Left ventricle myocardium inferior (tissue), 1 donor: ENCODE measurements at places on chromosomes 13 and 19. TPM values are rescaled to one million over a fixed set of nuclear protein-coding genes. Genes with fewer than 3 reads are reported as not detected.

- no peak overlapping the region for H3K27ac ChIP-seq
- H3K36me3 ChIP-seq, result no peaks in the 10 kb centered on the region
- H3K4me1 ChIP-seq, result no peaks in the 10 kb centered on the region
- H3K27me3 ChIP-seq, result peaks cover 12% of the 10 kb centered on the region
These were observed 40.7 kb downstream of the PSG11 start for GRCh38 chr19:42985588-42985987.

DNA sequence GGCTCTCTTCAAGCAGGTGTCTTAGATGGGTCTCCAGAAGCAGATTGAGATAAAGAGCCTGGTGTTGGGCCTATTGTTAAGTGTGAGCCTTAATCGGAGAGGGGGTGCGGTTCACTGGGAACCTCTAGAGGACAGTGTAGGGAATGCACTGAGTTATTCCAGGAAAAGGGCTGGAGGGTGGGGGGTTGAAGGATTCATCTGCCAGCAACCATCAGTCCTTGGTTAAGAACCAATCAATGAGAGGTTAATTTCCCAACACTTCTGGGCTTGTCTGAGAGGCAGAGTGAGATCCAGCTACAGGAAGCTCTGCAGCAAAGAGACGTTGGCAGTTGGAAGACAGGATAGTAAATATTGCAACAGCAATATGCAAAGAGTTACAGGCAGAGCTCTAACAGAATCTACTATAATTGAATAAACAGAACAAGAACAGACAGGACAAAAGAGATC is 28.7 kb downstream of the CYP4F2 start:
- H3K27ac ChIP-seq, result no peak overlapping the region
- H3K4me1 ChIP-seq, result no peaks in the 10 kb centered on the region
- no peaks in the 10 kb centered on the region for H3K36me3 ChIP-seq
- peaks cover 53% of the 10 kb centered on the region for H3K27me3 ChIP-seq

GRCh38 chr13:40479196-40479845 is 187.1 kb downstream of the FOXO1 start:
- no peak for DNase-seq
- H3K27ac ChIP-seq, result peak overlapping the region; percentile 80
- H3K4me1 ChIP-seq, result peaks cover 65% of the 10 kb centered on the region

GRCh38 chr19:1037621-1038064 is 2.3 kb upstream of the ABCA7 start:
- H3K27ac ChIP-seq, result peak overlapping the region; percentile 54
- H3K27me3 ChIP-seq, result no peaks in the 10 kb centered on the region
- H3K36me3 ChIP-seq, result peaks cover 32% of the 10 kb centered on the region
- peaks cover 37% of the 10 kb centered on the region for H3K4me1 ChIP-seq
- no peak overlapping the region for H3K4me3 ChIP-seq

- H3K36me3 ChIP-seq, result peaks cover 95% of the 10 kb centered on the region
- no peak for DNase-seq
These were observed 11.7 kb downstream of the SYDE1 start for GRCh38 chr19:15118789-15119494.

GRCh38 chr19:16295057-16295456 is 29.6 kb upstream of the KLF2 start:
- H3K36me3 ChIP-seq, result no peaks in the 10 kb centered on the region
- H3K4me1 ChIP-seq, result peaks cover 43% of the 10 kb centered on the region
- DNase-seq, result no peak
- no peak overlapping the region for H3K27ac ChIP-seq
- no peak overlapping the region for H3K4me3 ChIP-seq
- no peaks in the 10 kb centered on the region for H3K27me3 ChIP-seq

GRCh38 chr19:45424191-45425058 is 708 bp upstream of the ERCC1 start:
- peak overlapping the region; percentile 92 for H3K27ac ChIP-seq
- no peaks in the 10 kb centered on the region for H3K27me3 ChIP-seq
- H3K4me3 ChIP-seq, result peak overlapping the region; percentile 70
- DNase-seq, result peak; percentile 71

DNA sequence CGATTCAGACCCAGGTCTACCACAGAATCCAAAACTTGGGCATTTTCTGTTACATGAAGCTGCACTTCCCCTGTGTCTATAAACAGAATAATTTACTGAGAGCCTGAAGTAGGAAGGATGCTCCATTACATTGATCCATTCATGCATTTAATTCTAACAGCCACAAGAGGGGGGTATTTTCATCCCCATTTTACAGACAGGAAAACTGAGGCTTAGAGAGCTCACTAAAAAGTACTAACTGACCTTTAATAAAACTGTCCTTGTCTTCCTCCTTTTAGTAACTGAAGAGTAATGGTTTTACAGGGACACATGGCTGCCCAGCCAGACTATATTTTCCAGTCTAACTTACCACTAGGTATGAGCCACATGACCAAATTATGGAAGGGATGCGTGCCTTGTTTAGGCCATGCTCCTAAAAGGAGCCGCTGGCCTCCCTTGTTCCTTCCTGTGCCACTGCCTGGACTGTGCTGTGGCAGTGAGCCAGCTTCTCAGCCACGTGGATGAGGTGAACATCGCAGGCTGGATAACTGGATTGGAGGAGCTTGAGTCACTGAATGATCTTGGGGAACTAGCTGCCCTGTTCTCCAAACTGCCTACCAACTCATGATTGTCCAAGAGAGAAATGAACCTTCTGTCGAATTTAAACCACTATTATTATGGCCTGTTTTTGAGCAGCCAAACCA is 108.3 kb downstream of the DOCK9 start:
- no peaks in the 10 kb centered on the region for H3K4me1 ChIP-seq
- H3K4me3 ChIP-seq, result no peak overlapping the region
- H3K27me3 ChIP-seq, result no peaks in the 10 kb centered on the region
- H3K27ac ChIP-seq, result no peak overlapping the region
- H3K36me3 ChIP-seq, result peaks cover 75% of the 10 kb centered on the region

DNA sequence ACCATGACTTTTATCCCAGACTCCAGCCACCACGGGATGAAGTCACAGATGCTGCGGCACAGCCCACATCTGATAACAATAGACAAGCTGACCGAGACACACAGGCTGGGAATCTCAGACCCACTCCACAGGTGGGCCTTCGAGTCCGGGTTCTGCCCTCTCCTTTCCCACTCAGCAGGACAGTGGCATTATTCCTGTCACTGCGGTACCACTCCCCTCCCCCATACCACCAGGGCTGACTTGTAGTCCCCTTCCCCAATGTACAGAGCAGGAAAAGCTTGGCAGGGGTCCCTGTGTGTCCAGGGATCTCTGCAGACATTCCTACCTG is 179 bp upstream of the AMER2 start:
- no peak for DNase-seq
- H3K27ac ChIP-seq, result no peak overlapping the region
- peaks cover 91% of the 10 kb centered on the region for H3K27me3 ChIP-seq

GRCh38 chr13:84255226-84255797 is 373.0 kb upstream of the SLITRK1 start:
- no peaks in the 10 kb centered on the region for H3K4me1 ChIP-seq
- H3K36me3 ChIP-seq, result no peaks in the 10 kb centered on the region
- no peak overlapping the region for H3K27ac ChIP-seq
- DNase-seq, result no peak

- DNase-seq, result peak; percentile 70
- no peaks in the 10 kb centered on the region for H3K36me3 ChIP-seq
- H3K27me3 ChIP-seq, result no peaks in the 10 kb centered on the region
- H3K4me3 ChIP-seq, result peak overlapping the region; percentile 100
- H3K27ac ChIP-seq, result peak overlapping the region; percentile 96
- H3K4me1 ChIP-seq, result peaks cover 76% of the 10 kb centered on the region
These were observed 1.3 kb downstream of the NECTIN2 start for GRCh38 chr19:44847144-44848035.

- no peaks in the 10 kb centered on the region for H3K4me1 ChIP-seq
- no peak for DNase-seq
- no peaks in the 10 kb centered on the region for H3K36me3 ChIP-seq
- H3K27me3 ChIP-seq, result peaks cover 39% of the 10 kb centered on the region
- no peak overlapping the region for H3K4me3 ChIP-seq
These were observed 2.6 kb downstream of the OR10H5 start for GRCh38 chr19:15790096-15790495.

- no peak overlapping the region for H3K4me3 ChIP-seq
- H3K27ac ChIP-seq, result peak overlapping the region; percentile 19
- H3K4me1 ChIP-seq, result peaks cover 35% of the 10 kb centered on the region
- H3K27me3 ChIP-seq, result no peaks in the 10 kb centered on the region
- peak; percentile 45 for DNase-seq
These were observed 3.9 kb downstream of the PIH1D1 start for GRCh38 chr19:49447485-49448431.

DNA sequence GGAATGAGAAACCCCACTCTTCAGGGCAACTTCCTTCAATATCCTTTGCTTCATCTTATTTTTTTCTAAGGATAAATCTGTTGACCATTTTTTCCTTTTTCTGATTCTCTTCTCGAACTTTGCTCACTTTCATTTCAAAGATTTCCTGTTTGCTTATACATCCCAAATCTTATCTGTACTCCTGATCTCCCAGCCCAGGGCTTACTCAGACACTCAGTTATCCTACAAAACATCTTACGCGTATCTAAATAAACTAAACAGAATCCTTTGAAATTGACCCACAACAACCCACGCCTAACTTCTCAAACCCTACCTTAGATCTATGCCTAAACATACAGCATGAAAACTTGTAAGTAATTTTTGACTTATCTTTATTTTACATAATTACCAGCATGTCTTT is 179.2 kb downstream of the ABCC4 start:
- no peak for DNase-seq
- no peak overlapping the region for H3K4me3 ChIP-seq
- H3K27me3 ChIP-seq, result no peaks in the 10 kb centered on the region

DNA sequence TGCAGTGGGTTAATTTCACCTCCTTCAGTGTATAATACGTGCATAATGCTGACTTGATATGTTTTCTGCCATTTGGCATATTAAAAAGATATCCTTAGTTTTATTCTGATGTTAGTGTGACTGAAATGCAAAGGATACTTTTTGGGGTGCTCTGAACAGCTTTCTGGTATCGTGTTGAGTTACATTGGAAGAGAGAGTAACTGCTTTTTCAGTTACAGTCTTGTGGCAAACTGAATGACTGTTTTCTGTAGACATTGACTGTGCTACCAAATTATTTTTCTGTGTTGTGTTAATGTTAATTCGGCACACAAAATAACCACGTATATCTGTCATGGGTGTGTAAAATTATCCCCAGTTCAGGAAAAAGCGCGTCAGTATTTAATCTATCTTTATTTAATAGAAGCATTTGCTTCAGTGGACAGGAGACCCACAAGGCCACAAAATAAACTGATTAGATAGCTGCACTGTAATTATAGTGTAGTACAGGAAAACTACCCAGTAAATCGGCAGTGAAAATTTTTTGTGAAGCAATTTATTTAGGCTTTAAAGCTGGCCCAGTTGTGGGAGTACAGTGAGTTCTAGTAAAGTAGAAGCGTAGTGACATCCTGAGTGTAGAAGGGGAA is 2.5 kb downstream of the URI1 start:
- H3K27ac ChIP-seq, result no peak overlapping the region
- no peak for DNase-seq
- H3K4me1 ChIP-seq, result peaks cover 46% of the 10 kb centered on the region

- no peaks in the 10 kb centered on the region for H3K4me1 ChIP-seq
- no peak overlapping the region for H3K27ac ChIP-seq
- H3K36me3 ChIP-seq, result no peaks in the 10 kb centered on the region
- H3K4me3 ChIP-seq, result no peak overlapping the region
These were observed 97.2 kb upstream of the ARHGEF7 start for GRCh38 chr13:111017755-111018459.

GRCh38 chr13:31674051-31674450 is 65.3 kb upstream of the RXFP2 start:
- H3K27ac ChIP-seq, result no peak overlapping the region
- no peaks in the 10 kb centered on the region for H3K36me3 ChIP-seq
- H3K4me3 ChIP-seq, result no peak overlapping the region
- H3K4me1 ChIP-seq, result no peaks in the 10 kb centered on the region
- DNase-seq, result no peak

- H3K4me1 ChIP-seq, result peaks cover 25% of the 10 kb centered on the region
- no peaks in the 10 kb centered on the region for H3K36me3 ChIP-seq
- H3K4me3 ChIP-seq, result no peak overlapping the region
- H3K27me3 ChIP-seq, result no peaks in the 10 kb centered on the region
- H3K27ac ChIP-seq, result no peak overlapping the region
These were observed 3.1 kb upstream of the PTPRH start for GRCh38 chr19:55212447-55212846.

GRCh38 chr13:61664801-61665705 is 249.4 kb upstream of the PCDH20 start:
- no peaks in the 10 kb centered on the region for H3K36me3 ChIP-seq
- no peak for DNase-seq
- H3K27me3 ChIP-seq, result no peaks in the 10 kb centered on the region
- no peak overlapping the region for H3K27ac ChIP-seq

DNA sequence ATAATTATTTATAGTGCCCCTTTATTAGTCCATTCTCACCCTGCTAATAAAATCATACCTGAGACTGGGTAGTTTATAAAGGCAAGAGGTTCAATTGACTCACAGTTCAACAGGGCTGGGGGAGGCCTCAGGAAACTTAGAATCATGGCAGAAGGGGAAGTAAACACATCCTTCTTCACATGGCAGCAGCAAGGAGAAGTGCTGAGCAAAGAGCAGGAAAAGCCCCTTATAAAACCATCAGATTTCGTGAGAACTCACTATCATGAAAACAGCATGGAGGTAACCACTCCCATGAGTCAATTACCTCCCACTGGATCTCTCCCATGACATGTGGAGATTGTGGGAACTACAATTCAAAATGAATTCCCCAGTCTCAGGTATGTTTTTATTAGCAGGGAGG is 89.9 kb upstream of the STARD13 start:
- H3K4me1 ChIP-seq, result no peaks in the 10 kb centered on the region
- H3K36me3 ChIP-seq, result no peaks in the 10 kb centered on the region
- DNase-seq, result no peak
- no peak overlapping the region for H3K27ac ChIP-seq

DNA sequence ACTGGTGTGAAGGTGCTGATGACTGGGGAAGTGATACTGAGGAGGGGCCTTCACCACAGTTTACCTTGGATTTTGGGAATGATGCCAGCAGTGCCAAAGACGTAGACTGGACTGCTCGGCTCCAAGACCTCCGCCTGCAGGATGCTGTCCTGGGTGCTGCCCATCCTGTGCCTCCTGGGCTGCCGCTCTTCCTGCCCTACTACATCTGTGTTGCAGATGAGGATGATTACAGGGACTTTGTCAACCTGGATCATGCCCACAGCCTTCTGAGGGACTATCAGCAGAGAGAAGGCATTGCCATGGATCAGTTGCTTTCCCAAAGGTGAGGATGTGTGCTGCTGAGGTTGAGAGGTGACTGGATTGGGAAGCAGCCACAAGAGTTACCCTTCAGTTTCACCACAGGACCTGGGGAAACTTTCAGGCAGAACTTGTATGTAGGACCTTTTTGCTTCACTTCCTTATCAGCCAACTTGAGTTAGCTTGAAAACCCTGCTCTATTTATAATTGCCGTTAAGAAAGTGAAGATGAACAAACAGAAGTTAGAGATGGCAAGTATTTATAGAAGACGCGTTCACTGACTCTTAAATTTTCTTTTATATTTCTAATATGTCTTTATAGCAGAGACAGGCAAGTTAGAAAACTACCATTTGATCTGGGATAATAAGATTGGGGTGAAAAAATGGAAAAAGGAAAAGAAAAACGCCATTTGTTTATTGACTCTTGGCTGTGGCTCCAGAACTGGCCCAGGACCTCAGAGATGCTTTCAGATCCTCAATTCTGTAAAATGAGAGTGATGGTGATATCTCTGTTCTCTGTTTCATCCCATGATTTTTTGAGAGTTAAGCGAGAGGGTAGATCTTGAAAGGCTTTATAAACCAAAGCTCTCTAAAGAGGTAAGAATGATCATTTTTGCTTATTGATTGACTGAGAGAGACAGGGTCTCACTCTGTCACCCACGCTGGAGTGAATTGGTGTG is 5.3 kb downstream of the PDCD2L start:
- peaks cover 8% of the 10 kb centered on the region for H3K4me1 ChIP-seq
- H3K27me3 ChIP-seq, result no peaks in the 10 kb centered on the region
- DNase-seq, result no peak

KLHL1 gene
- not detected for total RNA-seq

ZNF90 gene
- total RNA-seq, result 0.66 TPM

AP2A1 gene
- 65.5 TPM for total RNA-seq

ICAM4 gene
- 0.36 TPM for total RNA-seq
